ENCODE measurements at places on chromosomes 5 and 9.

- no peak for DNase-seq
Observed at GRCh38 chr5:6274846-6275543, 103.4 kb downstream of the MED10 start.

DNA sequence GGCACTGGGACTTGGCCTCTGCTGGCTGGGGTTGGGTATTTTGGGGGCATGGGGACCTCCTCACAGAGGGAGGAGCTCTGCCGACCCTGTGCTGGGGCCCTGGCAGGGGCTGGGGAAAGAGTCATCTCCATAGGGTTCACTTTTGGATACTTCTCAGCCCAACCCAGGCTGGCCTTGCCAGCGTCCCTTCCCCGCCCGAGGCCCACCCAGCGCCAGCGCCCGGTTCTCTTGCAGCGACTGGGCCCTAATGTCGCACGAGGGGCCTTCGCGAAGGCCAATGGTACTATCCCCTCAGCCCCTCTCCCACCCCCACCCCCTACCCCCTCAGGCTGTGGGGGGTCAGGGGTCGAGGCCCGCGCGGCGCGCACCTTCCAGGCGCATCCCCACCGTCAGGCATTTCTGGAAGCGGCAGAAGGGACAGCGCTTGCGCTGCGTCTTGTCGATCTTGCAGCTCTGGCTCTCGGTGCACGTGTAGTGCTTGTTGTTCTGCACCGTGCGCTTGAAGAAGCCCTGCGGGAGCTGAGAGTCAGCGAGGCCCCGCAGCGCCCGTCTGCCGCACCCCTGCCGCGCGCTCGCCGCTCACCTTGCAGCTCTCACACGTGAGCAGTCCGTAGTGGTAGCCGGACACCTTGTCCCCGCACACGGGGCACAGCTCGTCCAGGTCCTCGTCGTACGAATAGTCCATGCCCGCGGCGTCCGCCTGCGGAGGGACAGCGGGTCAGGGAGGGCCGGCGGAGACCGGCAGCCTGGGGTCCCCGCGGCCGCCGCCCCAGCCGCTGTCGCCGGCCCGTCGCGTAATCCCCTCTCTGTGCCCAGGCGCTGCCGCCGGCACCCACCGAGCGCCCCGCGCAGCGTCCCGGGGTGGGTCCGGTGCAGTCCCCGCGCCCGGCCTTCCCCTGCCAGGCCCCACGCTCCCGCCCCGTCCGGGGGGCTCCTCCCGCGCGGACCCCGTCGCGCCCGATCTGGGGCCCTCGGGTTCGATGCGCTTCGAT, 4.2 kb downstream of the NR5A1 start:
- DNase-seq = no peak

GRCh38 chr9:127913682-127914081, 3.2 kb downstream of the ST6GALNAC4 start:
- DNase-seq = no peak

GRCh38 chr9:75121914-75122558, 33.7 kb downstream of the OSTF1 start:
- DNase-seq = no peak

GRCh38 chr5:172683264-172683644, 42.2 kb downstream of the NEURL1B start:
- DNase-seq = no peak

- no peak for DNase-seq
Observed at GRCh38 chr9:33378121-33378795, 24.1 kb downstream of the AQP7 start.

- peak; percentile 40 for DNase-seq
Observed at GRCh38 chr9:15485836-15486666, 24.7 kb downstream of the PSIP1 start.

GRCh38 chr9:113503613-113504211, 40.2 kb downstream of the RGS3 start:
- DNase-seq = no peak

GRCh38 chr5:96117771-96118651, 156.4 kb upstream of the ELL2 start:
- no peak for DNase-seq

GRCh38 chr9:1939926-1940368, 75.2 kb upstream of the SMARCA2 start:
- DNase-seq = peak; percentile 42

DNA sequence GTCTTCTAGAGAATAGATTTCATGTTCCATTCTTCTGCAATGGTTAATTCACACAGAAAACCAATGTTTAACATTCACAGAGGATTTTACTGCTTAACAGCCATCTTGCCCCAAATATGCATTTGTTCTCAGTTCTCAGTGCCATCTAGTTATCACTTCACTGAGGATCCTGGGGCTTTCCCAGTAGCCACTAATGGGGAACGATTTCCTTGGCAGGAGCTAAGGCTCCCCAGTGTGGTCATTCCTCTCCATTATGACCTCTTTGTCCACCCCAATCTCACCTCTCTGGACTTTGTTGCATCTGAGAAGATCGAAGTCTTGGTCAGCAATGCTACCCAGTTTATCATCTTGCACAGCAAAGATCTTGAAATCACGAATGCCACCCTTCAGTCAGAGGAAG, 3.4 kb downstream of the ERAP2 start:
- no peak for DNase-seq

GRCh38 chr9:7121664-7122063, 363.9 kb downstream of the KDM4C start:
- DNase-seq = no peak

DNA sequence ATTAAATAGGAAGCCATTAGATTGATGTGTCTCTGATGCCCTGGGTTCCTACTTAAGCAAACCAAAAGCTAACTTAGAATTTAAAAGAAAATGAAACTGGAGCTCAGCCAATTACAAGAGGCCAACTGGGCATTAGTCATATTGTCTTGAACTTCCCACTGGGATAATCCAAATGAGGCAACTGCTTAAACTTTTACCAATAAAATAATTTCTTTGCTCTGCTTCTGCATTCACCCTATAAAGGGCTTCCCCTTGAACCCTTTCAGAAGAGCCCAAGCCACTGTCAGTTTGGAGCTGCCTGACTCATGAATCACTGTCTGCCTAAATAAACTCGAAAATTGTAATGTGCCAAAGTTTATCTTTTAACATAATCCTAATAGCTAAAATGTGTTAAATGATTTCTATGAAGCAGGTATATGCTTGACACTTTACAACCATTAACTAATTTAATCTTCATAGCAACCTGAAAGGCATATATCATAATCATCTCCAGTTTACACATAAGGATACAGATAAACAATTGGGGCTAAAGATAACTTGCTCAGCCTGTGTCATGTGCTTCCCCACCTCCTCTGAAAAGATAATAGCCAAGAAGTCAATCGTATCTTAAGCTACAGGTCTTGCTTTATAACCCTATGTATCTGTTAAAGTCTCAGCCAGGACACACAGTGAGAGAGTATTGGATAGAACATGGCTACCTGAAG, 11.5 kb downstream of the GPR150 start:
- no peak for DNase-seq

DNA sequence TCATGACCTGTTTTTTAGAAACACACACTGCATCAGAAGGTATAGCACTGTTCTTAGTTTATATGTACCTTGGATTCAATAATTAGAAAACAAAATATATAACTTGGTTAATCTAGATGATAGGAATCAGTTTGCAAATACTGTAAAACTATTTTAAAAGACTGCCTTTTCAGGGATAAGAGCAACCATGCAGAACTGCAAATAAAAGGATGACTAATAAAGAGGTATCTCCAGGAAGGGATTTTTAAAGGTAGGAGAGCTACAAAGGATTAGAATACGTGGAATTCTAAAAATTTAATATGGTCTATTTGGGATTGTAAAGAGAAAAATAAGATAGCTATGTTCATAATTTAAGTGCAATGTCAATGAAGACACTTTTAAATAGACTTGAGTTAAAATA, 9.4 kb downstream of the GABRA1 start:
- no peak for DNase-seq

GRCh38 chr5:149399775-149400174, 20.7 kb upstream of the IL17B start:
- DNase-seq = no peak

DNA sequence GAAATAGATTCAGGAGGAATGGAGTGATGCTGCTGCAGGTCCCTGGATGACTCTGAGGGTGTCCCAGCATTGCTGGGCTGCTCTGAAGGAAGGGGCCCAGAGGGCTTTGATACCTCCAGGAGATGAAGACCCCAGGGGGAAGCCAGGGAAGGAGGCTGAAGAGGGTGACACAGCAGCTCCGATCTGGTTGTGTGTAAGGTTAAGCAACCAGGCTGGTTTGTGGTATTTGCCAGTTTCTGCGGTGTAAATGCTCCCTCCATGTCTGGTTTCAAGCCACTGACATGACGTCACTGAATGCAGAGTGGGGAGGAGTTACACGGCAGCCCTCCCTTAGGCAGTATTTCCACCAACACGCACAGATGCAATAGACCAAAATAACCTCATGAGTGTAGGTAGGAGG, 40.0 kb upstream of the ORM1 start:
- peak; percentile 11 for DNase-seq

GRCh38 chr5:149404746-149405549, 25.9 kb upstream of the IL17B start:
- DNase-seq = no peak

DNA sequence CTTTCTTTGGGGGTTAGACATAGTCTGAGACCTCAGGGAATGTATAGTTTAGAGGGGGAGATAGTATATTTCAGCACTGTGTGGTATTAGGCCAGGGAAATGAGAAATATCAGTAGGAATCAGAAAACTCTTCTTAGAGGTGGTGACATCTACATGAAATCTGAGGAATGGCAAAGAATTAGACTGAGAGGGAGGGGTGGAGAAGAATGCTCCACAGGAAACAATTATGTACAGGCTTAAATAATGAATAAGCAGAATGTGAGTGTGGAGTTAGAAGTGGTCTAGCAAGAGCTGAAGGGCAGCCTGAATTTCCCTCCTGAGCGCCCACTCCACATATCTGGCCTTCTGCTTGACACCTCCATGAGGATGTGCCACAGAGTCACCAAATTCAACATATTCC, 3.6 kb upstream of the MACIR start:
- DNase-seq = no peak

DNA sequence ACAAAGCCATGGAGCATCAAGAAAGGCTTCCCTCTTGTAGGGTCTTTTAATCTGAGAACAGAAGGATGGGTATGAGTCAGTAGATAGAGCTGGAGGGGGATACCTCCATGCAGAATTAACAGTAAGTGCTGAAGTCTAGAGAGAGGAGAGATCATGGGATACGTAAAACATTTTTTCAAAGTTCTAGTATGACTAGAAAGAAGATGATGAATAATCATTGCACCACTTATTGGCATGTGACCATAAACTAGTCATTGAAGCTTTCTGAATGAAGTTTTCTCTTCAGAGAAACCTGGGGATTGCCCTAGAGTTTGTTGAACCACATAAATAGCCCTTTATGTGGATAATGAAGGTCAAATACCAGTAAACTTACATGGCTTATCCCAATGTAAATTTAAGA, 48.6 kb upstream of the PTPRD start:
- DNase-seq = no peak

DNA sequence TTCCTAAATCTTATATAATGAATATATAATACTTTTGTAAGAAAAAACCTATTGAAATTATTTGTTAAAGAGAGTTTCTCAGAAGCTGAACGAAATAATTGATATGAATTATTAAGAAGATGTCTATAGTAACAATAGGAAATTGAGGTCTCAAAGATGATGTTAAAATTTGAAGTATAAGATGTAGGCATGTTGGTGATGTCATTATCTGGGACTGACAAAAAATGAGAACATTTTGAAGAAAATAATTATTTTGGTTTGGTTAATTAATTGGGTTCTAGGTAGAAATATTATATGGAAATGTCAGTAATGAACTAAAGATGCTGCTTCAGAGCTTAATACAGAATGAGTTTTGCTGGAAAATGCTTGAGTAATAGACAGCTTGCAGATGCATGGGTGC, 501.4 kb upstream of the ST8SIA4 start:
- no peak for DNase-seq

DNA sequence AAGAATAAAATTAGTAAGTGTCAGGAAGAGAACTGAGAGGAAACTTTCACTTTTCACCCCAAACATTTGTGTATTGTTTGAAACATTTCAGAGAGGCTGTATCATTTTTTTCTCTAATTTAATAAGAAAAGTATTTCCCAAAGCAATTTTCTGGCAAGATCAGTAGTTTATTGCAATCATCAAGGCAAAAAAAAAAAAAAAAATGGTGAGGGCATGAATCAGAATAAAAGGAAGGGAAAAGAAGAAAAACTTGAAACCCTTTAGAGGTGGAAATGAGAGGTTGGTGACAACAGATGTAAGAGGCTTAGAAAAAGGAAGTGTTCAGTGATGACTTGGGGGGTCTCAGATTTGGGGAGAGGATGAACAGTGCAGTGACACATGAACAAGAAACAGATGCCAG, 13.3 kb downstream of the SHC3 start:
- no peak for DNase-seq

DNA sequence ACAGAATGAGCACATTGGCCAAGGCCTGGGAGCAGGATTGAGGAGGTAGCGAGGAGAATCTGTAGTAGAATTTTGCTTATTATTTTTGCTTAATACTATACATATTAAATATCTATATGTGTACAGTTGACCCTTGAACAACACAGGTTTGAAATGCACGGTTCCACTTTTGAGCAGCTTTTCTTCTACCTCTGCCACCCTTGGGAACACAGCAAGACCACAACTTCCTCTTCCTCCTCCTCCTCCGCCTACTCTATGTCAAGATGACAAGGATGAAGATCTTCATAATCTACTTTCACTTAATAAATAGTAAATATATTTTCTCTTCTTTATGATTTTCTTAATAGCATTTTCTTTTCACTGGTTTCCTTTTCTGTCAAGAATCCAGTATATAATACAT, 541.4 kb downstream of the KCTD16 start:
- no peak for DNase-seq

DNA sequence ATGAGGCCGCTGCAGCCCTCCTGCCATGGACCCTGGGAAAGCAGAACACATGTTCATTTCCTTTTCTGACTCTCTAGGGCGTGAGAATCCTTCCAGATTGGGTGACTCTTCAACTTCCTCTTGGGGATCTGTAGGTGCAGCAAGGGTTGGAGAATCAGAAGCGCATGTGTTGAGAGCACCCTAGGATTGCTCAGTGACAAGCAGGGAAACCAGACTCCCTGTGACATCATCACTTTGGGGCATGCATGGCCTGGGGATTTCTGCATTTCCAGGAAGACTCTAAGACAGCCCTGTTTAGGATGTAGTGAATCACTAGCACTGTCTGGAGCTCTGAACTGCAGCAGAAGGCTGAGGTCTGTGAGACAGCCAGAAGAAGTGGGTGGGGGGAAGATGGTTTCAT, 15.1 kb upstream of the LCP2 start:
- peak; percentile 84 for DNase-seq

DNA sequence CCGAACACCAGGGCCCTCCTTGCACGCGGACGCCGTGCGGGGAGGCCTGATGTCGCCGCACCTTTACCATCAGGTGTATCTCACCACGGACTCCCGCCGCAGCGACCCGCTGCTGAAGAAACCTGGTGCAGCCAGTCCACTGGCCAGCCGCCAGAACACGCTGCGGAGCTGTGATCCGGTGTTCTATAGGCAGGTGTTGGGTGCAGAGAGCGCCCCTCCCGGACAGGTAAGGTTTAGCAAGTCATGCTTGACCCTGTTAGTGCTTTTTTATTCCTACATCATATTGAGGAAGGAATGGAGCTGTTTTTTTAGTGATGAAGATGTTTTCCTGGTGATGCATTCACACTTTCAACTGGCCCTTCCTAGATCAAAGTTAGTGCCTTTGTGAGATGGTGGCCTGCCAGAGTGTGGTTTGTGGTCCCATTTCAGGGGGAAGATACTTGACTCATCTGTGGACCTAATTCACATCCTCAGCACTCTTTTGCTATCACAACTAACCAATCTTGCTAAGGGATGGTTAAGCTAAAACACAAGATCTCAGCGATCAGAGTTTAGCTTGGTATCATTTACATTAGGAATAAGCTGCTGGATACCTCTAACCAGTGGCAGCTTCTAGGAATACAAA, 2.7 kb downstream of the PCDHGC3 start:
- DNase-seq = no peak

All from CD4-positive, alpha-beta T cell treated with Interleukin-21 for 1 hour (primary cell).